ENCODE measurements at places on chromosomes 16 and 17.

DNA sequence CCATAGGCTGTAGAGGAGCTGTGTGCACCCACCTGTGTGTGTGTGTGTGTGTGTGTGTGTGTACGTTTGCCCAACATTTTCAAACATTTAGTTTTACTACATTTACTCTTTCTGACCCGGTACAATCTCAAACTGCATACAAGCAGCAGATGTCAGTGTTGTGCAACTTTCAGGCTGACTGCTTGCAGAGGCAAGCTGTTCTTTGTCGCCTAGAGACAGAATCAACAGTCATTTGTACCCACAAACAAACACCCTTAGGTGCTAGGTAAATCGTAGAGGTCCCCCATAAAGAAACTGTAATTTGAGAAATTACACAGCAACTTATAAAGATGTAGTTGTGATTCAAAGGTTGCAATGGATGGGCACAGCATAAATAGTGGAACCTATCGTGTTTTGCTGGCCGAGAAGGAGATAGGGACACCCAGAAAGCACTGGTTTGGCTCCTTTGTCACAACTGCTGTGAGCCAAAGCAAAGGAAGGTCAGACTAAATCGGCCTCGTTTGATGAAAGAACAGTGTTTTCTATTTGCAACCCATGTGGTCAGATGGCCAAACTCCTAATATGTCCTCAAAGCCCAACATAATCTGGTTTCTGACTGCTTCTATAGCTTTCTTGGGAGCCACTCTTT is 478.4 kb downstream of the TOX3 start:
- no peak for DNase-seq

GRCh38 chr16:31486045-31486444 is 3.1 kb downstream of the SLC5A2 start:
- no peak for DNase-seq

GRCh38 chr17:79454826-79455225 is 156.0 kb downstream of the RBFOX3 start:
- DNase-seq = no peak

GRCh38 chr16:52861614-52862022 is 191.1 kb downstream of the CHD9NB start:
- DNase-seq = no peak

DNA sequence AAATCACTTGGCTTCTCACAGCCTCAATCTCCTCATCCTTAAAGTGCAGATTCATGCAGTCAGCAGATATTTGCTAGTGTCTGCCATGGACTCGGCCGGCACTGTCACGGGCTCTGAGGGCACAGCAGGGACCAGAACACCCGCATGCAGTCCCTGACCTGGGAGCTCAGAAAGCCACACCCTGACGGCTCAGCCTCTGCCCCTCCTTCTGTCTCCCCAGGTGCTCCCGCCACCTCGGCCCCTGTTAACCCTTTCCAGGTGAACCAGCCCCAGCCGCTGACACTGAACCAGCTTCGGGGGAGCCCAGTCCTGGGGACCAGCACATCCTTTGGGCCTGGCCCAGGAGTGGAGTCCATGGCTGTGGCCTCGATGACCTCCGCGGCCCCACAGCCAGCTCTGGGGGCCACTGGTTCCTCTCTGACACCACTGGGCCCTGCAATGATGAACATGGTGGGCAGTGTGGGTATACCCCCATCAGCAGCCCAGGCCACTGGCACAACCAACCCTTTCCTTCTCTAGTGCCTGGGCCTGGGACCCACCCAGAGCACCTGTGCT is 28.7 kb downstream of the B9D1 start:
- no peak for DNase-seq

- DNase-seq = peak; percentile 11
Observed at GRCh38 chr17:57463103-57463885, 207.0 kb downstream of the MSI2 start.

DNA sequence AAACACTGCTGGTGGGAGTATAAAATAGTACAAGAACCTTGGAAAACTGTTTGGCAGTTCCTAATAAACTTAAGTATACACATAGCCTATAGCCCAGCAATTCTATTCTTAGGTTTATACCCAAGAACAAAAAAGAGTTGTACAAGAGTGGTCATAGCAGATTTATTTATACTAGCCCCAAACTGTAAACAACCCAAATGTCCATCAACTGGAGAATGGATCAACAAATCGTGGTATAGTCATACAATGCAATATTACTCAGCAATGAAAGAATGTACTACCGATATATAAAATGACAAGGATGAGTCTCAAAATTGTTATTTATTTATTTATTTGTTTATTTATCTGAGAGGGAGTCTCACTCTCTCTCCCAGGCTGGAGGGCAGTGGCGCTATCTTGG is 23.1 kb downstream of the GNGT2 start:
- no peak for DNase-seq

- DNase-seq = no peak
Observed at GRCh38 chr17:46832945-46833839, 14.7 kb upstream of the WNT3 start.

DNA sequence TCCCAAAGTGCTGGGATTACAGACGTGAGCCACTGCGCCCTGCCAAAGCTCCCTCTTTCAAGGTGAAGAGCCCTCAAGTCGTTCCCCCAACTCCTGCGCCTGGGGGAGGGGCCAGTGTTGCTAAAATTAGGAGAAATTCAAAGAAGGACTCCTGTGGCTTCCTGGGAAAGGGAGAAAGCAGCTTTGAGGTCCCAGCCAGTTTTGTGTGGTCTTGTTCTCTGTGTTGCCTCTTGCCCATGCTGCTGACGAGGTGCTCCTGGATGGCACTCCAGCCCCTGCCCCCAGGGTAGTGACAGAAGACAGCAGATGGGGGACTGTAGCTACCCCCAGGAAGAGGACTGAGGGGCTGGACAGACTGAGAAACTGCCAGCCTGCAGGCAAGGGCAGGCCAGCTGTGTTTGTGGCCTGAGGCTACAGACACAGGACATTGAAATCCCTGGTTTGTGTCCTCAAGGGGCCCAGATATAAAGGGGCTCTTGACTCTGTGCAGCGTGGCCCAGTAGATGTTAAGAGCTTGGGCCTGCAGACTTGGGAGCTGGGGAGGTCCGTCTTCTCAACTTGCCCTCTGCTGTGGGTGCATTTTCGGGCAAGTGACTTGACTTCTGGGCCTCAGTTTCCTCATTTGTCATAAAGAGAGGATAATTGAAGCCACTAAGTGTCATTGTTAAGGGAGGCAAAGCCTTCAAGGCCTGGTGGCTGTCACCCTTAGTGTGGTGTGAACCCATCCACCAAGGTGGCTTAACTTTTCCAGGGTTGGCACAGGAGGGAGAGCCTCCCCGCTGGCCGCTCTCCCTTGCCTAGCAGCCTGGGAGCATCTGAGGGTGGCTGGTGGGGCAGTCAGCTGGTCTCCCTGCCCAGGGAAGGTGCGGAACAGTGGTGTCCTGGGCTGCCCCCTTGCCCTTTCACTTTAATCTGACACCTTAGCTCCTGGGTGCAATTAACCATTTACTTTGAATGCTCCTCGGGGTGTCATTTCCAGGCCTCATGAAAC is 4.1 kb downstream of the UBALD2 start:
- no peak for DNase-seq

DNA sequence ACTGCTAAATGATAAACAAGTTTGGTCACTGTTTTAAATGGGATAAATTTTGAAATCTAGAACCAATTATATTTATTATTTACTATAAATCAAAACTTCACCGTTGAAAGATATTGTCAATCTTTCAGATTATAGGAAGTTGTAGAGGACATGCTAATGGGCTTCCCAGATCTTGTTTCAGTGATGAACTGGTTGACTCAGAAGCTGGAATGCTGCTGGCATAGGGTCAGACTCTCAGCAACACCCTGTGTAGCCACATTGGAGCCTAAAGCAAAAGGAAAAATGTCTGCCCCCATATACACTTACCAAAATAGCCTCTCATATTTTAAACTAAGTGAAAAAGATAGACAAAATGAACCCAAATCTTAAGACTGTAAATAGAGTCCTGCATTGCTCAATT is 916.9 kb upstream of the SOX9 start:
- DNase-seq = no peak

DNA sequence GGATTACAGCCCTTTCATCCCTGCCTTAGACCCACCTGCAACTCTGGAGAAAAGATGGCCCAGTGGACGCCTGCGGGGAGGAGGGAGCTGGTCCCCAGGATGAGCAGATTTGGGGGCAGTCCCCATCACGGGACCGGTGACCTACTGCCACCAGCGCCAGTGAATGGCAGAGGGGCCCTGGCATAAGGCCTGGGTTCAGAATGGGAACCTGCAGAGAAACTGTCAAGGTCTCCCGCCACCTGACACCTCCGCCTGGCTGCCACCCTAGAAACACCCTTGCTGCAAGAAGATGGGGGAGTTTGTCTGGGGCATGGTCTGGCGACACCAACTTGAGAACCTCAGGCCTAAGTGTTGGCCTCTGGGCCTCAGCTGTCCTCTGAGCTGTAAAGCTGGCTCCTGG is 335.7 kb downstream of the SEC14L1 start:
- no peak for DNase-seq

DNA sequence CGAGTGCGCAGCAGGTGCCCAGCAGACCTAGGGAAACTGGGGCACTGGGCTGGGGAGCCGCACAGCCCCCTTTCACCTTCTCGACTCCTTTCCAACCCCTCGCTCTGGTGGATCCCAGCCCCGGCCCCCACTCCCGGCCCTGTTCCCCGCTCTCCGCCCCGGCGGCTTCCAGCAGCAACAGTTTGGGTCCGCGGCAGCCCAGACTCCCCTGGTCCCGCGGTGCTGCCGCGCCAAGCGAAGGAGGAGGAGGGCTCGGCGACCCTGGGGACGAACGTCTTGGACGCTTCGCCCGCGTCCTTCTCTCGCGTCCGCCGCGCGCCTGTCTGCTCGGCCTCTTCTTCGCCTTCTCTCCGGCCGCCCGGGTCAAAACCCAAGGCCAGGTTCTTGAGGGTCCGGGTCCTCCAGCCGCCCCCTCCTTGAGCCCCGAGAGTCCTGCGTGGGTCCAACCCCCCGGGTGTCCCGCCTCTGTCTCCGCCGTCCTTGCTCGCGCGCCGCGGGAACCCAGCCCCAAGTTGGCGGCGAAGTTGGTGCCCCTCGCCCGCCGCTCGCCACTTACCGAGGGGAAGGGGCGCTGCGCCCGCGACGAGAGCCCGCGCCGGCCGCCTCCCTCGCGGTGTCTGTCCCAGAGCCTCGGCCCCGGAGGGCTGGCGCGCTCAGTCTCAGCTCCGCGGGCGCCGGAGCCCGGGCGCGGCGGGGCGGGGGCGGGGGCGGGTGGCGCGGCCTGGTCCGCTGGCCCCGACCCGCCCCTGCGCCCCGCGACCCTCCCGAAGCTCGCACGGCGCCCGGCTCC is 1.4 kb upstream of the GRIN2C start:
- DNase-seq = no peak

GRCh38 chr17:74972107-74972972 is at the start of gene HID1:
TSS of gene HID1 (minus strand) at chr17:74972759. CDS start at chr17:74972656, 103 bp downstream.
- DNase-seq = peak; percentile 87

- DNase-seq = no peak
Observed at GRCh38 chr16:8237452-8237851, 352.9 kb downstream of the TMEM114 start.

DNA sequence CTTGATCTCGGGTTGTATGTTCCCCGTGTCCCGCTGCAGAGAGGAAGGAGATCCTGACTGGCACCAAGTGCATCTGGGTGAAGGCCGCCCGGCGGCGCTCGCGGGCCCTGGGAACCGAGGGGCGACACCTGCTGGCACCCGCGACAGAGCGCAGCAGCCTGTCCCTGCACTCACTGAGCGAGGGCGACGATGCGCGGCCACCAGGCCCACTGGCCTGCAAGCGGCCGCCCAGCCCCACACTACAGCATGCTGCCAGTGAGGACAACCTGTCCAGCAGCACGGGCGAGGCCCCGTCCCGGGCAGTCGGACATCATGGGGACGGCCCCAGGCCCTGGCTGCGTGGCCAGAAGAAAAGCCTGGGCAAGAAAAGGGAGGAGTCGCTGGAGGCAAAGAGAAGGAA is 7.5 kb downstream of the BTBD17 start:
- peak; percentile 29 for DNase-seq

DNA sequence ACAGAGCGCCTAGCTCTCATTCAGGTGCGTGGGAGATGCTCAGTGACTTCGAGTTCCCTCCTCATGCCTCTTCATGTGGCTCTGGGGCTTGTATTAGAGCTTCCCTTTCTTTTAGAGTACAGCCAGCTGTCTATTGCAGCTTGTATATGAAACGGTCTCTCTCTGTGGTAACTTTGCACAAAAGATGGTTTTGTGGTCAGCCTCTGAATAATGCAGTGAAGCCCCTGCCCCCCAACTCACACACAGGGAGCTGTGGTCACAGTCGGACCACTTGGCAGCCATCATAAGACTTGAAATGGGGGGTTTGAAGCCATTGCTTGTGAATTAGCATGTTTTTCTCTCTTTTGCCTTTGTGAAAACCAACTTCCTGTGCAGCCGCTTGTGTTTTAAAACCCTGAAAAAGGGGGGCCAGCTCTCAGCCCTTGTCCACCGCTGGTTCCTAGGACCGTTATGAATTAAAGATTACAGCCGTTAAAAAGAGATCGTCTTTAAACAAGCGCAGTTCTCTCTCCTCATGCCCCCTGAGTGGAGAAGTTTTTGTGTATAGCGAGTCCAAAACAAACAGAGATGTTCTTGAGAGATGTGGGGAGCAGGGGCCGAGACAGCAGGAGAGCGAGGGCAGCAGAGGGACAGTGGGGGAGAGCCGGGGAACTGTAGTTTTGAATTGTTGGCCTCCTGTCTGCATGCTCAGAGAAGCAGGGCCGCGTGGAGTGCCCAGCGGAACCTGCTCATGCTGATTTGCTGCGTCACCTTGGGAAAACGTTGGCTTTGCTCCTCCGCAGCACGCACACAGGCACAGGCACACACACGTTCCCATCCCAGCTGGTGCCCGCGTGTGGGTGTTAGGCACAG is 199.0 kb downstream of the MSI2 start:
- DNase-seq = peak; percentile 45

DNA sequence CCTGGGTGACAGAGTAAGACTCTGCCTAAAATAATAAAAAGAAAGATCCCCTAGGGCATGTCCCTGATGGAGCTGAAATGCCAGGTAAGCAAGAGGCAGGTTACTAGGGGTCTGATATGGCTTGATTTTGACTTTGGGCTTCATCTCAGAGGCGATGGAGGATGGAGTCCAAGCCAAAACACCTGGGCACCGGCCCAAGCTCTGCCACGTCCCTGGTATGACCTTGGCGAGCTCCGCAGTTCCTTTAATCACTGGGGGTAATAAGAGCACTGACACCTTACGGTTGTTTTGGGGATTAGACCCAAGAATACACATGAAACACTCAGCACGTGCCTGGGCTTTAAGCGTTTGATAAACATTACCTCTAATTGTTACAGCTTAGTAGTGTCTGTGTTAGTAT is 350.8 kb upstream of the HSBP1 start:
- no peak for DNase-seq

- peak; percentile 28 for DNase-seq
Observed at GRCh38 chr17:3385869-3386816, at the start of gene OR3A2. TSS of gene OR3A2 (minus strand) at chr17:3386308.

Measured in CD4-positive, alpha-beta T cell treated with Interferon alpha-2 for 1 hour (primary cell).